ENCODE measurements at places on chromosomes 12 and 14. TPM values are rescaled to one million over a fixed set of nuclear protein-coding genes. Genes with fewer than 3 reads are reported as not detected.

Gene ARHGDIB
- 1.2 TPM for total RNA-seq

Gene WNT1
- total RNA-seq: not detected

Gene FOXA1
- total RNA-seq: 7.6 TPM

Gene NKX2-8
- total RNA-seq: 3.1 TPM

Gene SMOC1
- 17.4 TPM for total RNA-seq

Gene SYCP3
- total RNA-seq: not detected

Gene FOXN4
- 0.20 TPM for total RNA-seq

Gene CLEC4A
- not detected for total RNA-seq

Data from A549 treated with Mapracorat at 1 μM for 4 hours (cell line).